ENCODE measurements at places on chromosomes 5 and 9.

DNA sequence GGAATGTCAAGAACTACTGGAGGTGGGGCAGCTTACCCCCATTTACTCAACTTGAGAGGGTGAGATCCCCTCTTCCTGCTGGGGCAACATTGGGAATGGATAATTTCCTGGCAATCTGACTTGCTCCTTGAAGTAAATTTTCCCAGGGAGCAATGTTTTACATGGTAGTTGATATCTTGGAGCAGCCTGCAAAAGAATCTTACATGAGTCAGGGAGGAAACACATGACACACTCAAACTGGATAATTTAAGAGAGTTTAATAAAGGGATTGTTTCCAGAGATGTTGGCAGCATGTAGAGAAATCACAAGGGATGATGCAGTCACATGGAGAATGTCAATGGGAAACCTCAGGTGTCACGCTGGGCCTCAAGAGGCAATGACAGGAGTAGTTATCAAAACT, 212.5 kb downstream of the GAS1 start:
- no peak for DNase-seq

GRCh38 chr5:55570026-55570425, 35.3 kb upstream of the PLPP1 start:
- DNase-seq = no peak

GRCh38 chr9:27090231-27090630, 18.8 kb upstream of the TEK start:
- no peak for DNase-seq

DNA sequence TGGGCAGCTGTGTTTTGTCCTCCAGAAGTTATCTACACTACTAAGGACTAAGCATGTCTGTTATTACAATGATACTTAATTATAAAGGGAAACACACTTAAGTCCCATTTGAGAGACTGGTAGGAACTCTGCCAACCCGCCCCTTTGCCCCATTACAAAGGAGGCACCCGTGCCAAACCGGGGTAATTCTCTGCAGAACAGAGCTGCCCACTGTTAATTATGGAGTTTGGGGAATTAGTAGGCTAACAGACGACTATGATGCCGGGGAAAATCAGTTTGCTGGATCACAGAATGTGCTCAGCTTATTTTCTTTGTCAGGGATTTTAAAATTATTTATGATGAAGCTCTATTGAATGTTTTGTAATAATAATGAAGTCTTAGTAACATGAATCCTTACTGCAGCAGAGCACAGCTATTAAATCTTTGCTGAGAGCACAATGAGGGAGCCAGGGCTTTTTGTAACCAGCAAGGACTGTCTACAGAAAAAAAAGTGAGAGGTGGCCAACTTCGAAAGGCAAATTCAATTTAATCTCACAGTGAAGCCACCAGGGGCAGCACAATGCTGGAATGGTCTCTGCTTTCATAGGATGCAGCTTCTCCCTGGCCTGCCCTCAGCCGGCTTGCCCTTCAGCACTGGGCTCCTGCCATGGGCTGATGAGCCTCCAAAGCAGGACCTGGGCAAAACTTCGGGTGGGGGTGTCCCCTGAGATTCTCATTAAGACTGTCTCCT, 134.5 kb downstream of the GNAQ start:
- no peak for DNase-seq

DNA sequence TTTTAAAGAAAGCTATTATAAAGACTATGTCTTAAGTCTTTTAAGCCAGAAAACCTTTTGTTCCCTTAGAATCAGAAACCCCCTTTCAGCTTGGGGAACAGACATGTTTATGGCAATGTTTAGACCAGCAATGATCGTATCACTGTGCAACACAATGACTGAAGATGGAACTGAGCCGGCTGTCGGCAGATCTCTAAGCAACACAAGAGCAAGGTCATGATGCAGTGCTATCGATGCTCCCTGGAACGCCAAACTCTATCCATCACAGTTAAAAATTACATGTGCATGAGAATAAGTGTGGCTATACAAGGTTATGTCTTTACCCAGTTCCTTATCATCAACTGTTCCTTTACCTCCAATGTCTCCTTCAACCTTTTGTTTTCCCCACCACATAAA, 1.8 kb upstream of the RNF44 start:
- no peak for DNase-seq

DNA sequence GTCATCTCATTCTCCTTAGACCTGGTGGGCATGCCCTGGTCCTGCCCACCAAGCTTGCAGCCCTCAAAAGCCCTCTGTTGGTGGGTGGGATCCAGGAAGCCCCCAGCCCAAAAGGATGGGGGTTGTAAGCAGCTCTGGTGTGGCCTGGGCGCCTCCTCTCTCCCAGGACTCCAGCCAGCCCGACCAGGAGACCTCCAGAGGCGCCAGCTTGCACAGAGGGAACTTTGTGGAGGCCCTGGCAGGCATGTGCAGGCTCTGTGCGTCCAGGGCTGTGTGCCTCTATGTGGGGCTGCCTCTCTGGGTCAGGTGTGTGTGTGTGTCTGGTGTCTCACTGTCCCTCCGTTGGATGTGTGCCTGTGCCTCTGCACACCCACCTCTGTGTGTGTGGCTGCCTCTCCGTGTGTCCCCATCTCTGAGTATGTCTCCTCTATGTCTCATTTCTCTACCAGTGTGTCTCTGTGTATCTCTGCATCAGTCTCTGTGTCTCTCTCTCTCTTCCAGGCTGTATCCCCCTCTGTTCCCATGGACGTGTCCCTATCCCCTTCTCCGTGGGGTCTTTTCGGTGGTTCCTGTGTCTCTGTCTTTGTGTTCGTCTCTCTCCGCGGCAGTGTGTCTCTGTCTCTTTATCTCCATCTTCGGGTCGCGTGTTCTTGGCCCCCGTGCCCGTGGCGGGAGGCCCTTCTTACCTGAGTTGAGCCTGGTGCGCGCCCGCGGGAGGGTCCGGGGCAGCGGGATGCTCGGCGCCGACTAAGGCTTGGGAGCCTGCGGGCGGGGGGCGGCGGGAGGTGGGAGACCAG, 501 bp downstream of the ENHO start:
- no peak for DNase-seq

DNA sequence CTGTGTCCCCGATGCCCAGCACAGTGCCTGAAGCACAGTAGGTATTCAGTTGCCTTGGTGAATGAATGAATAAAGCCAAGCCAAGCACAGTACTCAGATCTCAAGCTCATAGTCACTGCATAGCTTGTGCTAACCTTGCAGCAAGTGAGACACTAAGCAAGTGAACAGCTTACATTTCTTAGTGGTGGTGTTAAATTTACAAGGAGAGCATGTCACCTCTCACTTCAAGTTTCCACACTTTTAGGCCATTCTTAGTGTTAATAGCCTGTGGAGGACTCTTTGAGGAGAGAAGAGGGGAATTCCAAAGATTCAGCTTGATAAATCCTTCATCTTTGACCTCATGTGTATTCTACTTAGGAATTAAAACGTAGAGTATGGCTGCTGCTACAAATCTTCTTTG, 104.7 kb downstream of the C9orf152 start:
- no peak for DNase-seq

- DNase-seq = no peak
Observed at GRCh38 chr9:126630458-126631237, 16.9 kb downstream of the LMX1B start.

DNA sequence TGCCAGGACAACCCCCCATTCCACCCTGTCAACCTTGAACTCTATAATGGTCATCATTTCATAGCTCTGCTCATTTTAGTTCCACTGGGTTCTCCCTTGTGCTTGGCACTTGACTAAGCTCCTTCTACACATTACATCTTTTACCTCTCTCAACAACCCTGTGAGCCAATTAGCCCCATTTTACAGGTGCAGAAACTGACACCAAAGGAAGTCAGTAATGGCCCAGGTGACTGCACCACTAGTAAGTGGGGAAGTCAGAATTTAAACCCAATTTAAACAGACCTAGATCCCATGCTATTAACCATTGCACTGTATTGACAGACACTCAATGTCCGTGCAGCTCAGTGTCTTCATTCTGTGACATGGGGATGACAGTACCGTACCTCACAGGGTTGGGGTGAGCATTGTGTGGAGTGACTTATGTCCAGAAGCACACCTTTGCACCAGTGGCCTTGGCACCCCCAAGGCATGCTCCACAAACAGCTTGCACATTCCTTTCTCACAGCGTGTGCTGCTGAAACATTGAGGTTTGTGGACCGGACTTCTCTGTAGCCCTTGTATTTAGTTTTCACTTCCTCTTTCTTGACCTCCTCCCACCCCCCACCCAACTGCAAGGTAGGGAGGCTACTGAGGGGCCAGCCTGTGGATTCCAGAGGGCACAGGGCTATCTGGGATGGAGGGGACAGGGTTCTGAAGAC, 23.1 kb downstream of the IRF1 start:
- DNase-seq = no peak

DNA sequence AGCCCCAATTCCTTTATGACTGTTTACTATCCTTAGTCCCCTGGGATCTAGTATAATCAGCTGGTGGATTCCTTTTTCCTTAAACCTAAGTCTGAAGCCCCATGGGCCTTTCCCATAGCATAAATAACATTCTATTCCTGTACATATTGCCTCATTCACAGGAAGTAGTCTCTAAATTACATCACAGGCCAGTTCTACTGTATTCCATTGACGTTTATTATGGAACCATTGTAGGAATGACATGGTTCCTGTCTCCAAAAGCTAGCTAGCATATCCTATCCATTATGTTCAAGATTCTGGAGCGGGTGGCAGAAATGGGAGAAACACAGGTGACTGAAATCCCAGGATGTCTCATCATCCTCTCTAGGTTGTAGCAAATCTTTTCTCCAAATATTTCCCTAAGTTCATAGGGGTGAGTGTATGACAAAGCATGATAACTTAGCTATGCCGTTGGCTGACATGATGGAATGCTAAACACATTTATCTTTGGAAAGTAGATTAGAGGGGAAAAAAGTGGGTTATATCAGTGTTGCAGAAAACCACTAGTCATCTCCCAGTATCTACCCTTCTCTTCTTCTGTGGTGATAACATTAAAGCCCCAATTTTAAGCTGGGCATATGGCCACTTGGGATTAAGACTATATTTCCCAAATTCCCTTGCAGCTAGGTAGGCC, 140.1 kb downstream of the FGF1 start:
- DNase-seq = no peak

DNA sequence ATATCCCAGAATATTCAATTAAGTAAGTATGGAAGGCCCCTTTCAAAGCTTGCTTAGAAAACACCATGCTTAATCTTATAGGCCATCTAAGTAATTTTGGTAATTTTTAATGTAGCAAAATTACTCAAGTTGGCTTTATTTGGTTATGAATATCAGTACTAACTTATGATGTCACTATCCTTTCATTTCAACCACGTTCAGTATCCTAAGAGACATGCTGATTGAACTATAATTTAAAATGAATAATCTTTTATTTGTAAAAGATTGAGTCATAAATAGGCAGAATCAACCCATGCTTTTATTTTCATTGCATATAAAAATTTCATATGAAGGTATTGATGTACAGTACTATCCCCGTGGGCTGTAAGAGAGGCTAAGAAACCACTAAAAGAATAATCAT, 386.9 kb downstream of the RAB3C start:
- no peak for DNase-seq

- no peak for DNase-seq
Observed at GRCh38 chr9:132456241-132456640, 46.2 kb downstream of the CFAP77 start.

- DNase-seq = no peak
Observed at GRCh38 chr5:142816531-142817430, 46.6 kb downstream of the ARHGAP26 start.

DNA sequence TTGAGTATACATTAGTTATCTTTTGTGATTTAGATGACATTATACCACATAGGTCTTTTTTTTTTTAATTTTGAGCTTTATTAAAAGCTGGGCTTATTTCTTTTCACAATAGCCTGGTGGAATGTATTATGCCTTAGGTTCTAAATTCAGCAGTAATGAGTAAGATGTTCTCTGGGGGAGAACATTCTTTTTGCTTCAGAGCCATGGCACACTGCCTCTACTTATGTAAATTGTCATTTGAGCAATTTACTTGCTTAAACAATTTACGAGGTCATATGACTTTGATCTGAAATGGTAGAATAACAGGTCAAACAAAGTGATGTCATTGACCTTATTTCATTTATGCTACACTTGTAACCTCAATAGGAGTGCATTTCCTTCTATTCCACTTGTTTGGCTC, 154.2 kb downstream of the FOCAD start:
- DNase-seq = no peak

GRCh38 chr5:133155326-133155969, 103.6 kb downstream of the HSPA4 start:
- no peak for DNase-seq

GRCh38 chr5:15785531-15785981, 285.6 kb downstream of the FBXL7 start:
- DNase-seq = no peak

- no peak for DNase-seq
Observed at GRCh38 chr5:20088361-20088760, 100.4 kb upstream of the CDH18 start.

GRCh38 chr5:137792303-137792702, 38.1 kb upstream of the HNRNPA0 start:
- DNase-seq = no peak

GRCh38 chr5:127863161-127863560, 160.0 kb downstream of the CCDC192 start:
- DNase-seq = no peak

GRCh38 chr9:37053684-37054362, 19.8 kb upstream of the PAX5 start:
- DNase-seq = no peak

- DNase-seq = no peak
Observed at GRCh38 chr5:142098931-142099330, 9.6 kb upstream of the NDFIP1 start.

DNA sequence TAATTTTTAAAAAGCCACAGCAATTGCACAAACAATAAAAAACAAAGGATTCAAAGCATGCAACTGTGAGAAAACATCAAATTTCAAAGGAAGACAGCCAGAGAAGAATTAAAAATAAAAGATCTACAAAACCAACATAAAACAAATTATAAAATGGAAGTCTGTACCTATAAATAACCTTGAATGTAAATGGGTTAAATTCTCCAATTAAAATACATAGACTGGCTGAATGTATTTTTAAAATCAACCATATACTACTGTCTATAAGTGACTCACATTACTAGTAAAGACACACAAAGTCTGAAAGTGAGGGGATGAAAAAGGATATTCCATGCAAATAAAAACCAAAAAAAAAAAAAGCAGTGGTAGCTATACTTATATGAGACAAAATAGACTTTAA, 33.7 kb downstream of the BTNL8 start:
- DNase-seq = no peak

- no peak for DNase-seq
Observed at GRCh38 chr5:32618962-32619361, 33.6 kb downstream of the SUB1 start.

GRCh38 chr9:124274738-124275137, 17.0 kb downstream of the NEK6 start:
- DNase-seq = no peak

GRCh38 chr5:163342306-163342705, 95.1 kb upstream of the CCNG1 start:
- no peak for DNase-seq

GRCh38 chr5:115170929-115171510, 1.3 kb upstream of the TRIM36 start:
- DNase-seq = no peak
